ENCODE measurements at places on chromosomes 4 and X. TPM values are rescaled to one million over a fixed set of nuclear protein-coding genes. Genes with fewer than 3 reads are reported as not detected.

SAGE1 gene
- total RNA-seq: not detected

DNA sequence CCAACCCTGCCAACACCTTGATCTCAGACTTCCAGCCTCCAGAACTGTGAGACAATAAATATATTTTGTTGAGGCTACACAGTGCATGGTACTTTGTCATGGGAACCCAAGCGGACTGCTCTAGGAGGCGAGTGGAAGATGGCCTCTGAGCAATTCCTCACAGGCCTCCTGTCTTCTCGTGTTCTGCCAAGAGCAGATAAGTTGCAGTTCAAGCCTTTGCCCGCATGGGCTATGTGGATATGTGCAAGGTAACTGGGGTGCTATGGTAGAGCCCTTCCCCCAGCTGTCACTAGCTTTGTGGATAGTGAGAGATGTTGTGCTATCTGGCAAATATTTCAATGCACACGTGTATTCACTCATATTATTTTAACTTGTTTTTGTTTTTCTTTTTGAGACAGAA lies 156.0 kb upstream of the BCOR start:
- no peak for DNase-seq

LDB2 gene
- 4.6 TPM for total RNA-seq

GRCh38 chr4:82363896-82364487 lies 9.8 kb downstream of the HNRNPD start:
- no peak for DNase-seq

GRCh38 chr4:41622787-41623186 lies 84.8 kb downstream of the LIMCH1 start:
- DNase-seq: no peak

DNA sequence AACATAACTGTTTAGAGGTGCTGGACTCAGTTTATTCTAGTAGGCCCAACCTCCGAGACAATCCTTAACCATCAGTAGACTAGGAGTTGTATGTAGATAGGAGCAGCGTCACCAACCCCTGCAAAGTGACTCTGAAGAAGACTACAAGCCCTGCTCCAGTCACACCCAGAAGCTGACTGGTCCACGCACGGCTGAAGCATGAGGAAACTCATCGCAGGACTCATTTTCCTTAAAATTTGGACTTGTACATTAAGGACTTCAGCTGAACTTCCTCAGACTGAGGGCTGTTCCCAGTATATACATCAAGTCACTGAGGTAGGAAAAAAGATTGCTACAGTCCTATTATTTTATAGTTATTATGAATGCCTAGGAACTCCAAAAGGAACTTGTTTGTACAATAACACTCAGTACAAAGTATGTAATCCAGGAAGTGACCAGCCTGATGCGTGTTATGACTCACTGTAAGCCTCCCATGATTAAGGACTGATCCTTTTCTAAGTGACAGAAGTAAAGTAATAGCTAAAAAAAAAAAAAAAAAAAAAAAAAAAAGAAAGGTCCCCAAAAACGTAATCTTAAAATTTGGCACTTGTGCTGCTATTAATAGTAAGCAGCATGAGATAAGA lies 41.6 kb upstream of the UGT2B7 start:
- no peak for DNase-seq
